ENCODE measurements at places on chromosomes 2 and 18. TPM values are rescaled to one million over a fixed set of nuclear protein-coding genes. Genes with fewer than 3 reads are reported as not detected.

DNA sequence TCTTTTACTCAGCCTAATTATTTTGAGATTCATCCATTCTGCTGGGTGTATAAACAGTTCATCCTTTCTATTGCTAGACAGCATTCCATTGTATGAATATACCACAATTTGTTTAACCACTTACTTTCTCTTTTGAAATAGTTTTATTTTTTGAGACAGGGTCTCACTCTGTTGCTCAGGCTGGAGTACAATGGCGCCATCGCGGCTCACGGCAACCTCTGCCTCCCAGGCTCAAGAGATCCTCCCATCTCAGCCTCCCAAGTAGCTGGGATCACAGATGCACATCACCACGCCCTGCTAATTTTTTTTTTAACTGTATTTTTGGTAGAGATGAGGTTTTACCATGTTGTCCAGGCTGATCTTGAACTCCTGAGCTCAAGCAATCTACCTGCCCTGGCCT is 54.5 kb downstream of the USP37 start:
- no peak overlapping the region for H3K4me3 ChIP-seq
- H3K36me3 ChIP-seq: peaks cover 11% of the 10 kb centered on the region
- no peak for DNase-seq
- no peaks in the 10 kb centered on the region for H3K4me1 ChIP-seq
- no peaks in the 10 kb centered on the region for H3K27me3 ChIP-seq

DNA sequence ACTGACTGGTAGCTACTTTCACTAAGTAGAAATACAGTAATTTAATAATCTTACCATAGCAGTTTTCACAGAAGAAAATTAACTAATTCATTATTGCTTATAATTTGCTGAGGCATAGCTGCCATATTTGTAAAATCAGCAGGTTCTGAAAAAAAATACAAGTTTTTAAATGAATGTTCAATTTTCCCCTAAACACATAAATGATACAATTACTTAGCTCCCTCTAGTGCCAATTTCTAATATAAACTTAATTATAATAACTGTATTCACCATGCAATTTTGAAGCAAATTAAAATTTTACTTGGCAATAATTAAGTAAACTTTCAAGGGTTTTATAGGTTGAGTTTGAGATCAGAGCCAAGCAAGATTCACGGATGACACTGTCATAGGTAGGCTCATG is 1321.6 kb upstream of the ACVR2A start:
- H3K4me1 ChIP-seq: no peaks in the 10 kb centered on the region
- no peak overlapping the region for H3K27ac ChIP-seq
- H3K36me3 ChIP-seq: no peaks in the 10 kb centered on the region
- DNase-seq: no peak
- H3K4me3 ChIP-seq: no peak overlapping the region
- H3K27me3 ChIP-seq: no peaks in the 10 kb centered on the region

GRCh38 chr18:76712511-76713140 is 109.7 kb upstream of the ZNF236 start:
- H3K4me1 ChIP-seq: no peaks in the 10 kb centered on the region
- H3K36me3 ChIP-seq: no peaks in the 10 kb centered on the region
- H3K27me3 ChIP-seq: no peaks in the 10 kb centered on the region
- no peak overlapping the region for H3K27ac ChIP-seq
- H3K4me3 ChIP-seq: no peak overlapping the region

The KCNE4 gene
- 8.2 TPM for total RNA-seq

DNA sequence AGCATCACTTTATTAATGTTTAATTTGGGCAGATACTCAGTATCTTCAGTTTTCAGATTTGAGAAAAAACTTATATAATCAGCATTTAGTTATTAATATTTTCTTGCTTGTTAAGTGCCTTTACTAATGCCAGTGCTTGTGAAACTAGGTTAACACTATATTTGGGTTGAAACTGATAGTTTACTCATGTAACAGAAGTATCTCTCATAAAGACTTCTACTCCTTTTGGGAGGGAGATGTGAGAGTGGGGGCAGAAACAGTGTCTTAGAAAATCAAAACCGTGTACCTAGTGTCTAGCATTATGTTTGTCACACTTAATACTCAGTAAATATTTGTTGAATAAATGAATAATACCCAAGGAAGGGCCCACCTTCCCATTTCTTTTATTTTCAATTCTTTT is 129.5 kb downstream of the MSTN start:
- H3K27me3 ChIP-seq: no peaks in the 10 kb centered on the region
- no peaks in the 10 kb centered on the region for H3K36me3 ChIP-seq
- H3K4me1 ChIP-seq: no peaks in the 10 kb centered on the region
- no peak for DNase-seq
- no peak overlapping the region for H3K4me3 ChIP-seq
- no peak overlapping the region for H3K27ac ChIP-seq

DNA sequence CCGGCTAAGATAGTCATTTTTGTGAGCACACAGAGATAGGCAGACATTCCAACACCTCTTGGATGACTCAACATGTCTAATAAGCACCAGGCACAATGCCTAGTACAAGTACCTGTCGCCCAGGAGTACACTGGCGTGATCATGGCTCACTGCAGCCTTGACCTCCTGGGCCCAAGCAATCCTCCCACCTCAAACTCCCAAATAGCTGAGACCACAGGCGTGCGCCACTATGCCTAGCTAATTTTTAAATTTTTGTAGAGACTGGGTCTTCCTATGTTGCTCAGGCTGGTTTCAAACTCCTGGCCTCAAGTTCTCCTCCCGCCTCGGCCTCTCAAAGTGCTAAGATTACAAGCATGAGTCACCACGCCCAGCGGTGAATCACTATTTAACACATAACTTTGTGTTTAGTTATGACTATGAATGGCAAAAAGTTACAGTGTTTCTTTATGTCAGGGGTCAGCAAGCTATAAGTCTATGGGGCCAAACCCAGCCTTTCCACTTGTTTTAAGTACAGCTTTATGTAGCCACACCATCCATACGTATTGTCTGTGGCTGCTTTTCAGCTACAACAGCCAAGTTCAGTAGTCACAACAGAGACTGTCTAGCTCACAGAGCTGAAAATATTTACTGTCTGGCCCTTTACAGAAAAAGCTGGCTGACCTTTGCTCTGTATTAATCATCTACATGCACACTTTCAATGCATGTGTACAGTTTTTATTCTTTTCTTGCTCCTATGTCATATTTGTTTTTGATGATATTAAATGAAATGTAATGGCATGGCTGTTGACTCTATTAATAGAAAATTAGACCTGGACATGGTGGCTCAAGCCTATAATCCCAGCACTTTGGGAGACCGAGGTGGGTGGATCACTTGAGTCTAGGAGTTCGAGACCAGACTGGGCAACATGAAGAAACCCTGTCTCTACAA is 18.7 kb downstream of the ORC2 start:
- no peaks in the 10 kb centered on the region for H3K4me1 ChIP-seq
- H3K4me3 ChIP-seq: no peak overlapping the region
- no peaks in the 10 kb centered on the region for H3K27me3 ChIP-seq
- peaks cover 84% of the 10 kb centered on the region for H3K36me3 ChIP-seq
- no peak overlapping the region for H3K27ac ChIP-seq

DNA sequence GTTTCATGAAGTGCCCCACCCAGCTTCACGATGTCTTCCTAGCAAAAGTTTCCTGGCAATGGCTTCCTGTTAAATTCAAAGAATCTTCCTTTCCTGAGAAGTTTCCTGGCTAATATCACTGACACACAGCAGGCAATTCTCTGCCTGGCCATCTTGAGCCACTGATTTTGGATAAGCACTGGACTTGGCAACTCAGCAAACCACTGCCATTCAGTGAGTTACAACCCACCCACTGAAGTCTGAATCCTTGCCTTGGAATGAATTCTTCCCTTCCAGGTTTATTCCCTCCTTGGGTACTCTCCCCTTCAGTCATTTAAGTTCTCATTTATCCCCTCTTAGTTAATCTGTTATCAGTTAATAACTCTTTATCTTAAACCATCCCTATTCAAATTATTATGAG is 426.0 kb downstream of the MBD2 start:
- H3K4me3 ChIP-seq: no peak overlapping the region
- H3K27me3 ChIP-seq: no peaks in the 10 kb centered on the region
- H3K4me1 ChIP-seq: no peaks in the 10 kb centered on the region
- H3K27ac ChIP-seq: no peak overlapping the region

- no peaks in the 10 kb centered on the region for H3K4me1 ChIP-seq
- no peak overlapping the region for H3K4me3 ChIP-seq
- no peak for DNase-seq
- H3K36me3 ChIP-seq: no peaks in the 10 kb centered on the region
These were observed 24.2 kb upstream of the CPO start for GRCh38 chr2:206915121-206915520.

DNA sequence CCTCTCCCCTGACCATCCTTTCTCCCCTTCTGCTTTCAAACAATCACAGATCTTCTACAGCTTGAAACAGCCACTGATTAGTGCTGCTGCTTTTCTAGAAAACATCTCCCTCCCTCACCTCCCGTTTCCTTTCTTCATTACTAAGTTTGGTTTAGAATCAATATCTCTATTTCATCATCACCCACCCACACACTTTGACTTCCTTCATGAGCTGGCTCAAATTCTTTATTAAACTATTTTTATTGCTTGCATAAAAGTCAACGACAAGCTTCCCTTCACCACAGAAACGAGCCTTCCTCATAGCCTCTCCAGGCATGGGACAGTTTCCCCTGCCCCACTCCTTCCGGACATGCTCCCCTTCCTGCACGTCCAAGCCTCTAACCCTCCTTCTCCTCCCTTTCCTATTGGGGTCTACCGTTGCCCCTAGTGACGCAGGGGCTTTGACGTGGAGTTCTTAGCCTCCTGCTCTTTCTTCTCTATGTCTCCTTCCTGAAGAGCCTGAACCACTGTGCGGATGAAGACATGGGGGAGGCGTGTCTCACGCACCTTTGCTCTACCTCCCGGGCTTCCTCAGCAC is 172.0 kb downstream of the AFF3 start:
- H3K4me1 ChIP-seq: no peaks in the 10 kb centered on the region
- no peaks in the 10 kb centered on the region for H3K36me3 ChIP-seq
- H3K27ac ChIP-seq: no peak overlapping the region
- no peak overlapping the region for H3K4me3 ChIP-seq
- no peaks in the 10 kb centered on the region for H3K27me3 ChIP-seq
